ENCODE measurements at places on chromosomes 1 and 21.

GRCh38 chr1:108067884-108068540 lies 103.0 kb upstream of the VAV3 start:
- no peak for DNase-seq

DNA sequence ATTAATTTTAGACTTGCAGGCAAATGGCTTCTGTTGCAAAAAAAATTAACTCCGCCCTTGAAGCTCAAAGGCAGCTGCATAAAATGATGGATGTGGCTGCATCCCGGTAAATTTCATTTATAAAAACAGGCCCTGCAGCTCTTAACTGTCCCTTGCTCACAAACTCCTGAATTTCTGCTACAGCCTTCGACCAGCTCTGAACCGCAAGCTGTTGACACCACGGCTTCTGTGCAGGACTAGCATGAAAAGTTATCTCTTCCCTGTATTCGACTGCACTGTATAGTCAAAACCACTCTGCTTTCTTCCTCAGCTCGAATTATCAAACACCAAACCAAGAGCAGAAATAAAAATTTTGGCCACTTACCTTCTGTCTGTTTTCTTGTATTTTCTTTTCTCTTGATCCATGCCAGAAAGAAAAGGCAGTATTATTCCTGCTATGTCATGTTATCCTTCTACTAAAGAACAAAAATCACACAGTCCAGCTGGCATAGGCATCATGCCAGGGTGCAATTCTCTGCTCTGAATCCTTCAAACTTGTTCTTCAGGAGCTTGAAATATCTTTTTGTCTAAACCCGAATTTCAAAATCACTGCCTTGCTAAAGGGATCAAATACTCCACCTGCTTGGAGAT lies 195.5 kb upstream of the NCAM2 start:
- no peak for DNase-seq

DNA sequence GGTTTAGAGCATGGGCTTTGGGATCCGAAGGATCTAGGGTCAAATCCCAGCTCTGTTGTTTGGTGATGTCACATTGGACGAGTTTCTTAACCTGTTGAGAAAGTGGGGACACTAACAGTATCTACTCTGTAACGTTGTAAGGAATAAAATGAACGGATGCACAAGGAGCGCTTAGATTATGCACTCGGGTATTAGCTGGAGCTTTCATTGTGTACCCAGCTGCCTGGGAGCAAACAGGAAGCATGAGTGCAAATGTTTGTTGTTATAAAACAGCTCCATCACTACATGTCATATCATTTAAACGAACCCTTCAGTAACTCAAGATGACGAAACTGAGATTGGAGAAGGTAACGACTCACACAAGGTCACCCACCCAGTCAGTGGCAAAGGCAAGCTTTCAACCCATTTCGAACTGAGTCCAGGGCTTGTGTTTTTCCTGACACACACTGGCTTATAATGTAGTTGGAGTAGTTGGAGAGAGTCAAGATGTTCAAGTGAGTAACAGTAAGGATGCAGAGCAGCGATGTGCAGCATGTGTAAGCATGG lies 16.2 kb upstream of the SLC6A17 start:
- DNase-seq, result peak; percentile 25

GRCh38 chr1:53276153-53276901 lies 38.0 kb upstream of the MAGOH start:
- DNase-seq, result no peak

DNA sequence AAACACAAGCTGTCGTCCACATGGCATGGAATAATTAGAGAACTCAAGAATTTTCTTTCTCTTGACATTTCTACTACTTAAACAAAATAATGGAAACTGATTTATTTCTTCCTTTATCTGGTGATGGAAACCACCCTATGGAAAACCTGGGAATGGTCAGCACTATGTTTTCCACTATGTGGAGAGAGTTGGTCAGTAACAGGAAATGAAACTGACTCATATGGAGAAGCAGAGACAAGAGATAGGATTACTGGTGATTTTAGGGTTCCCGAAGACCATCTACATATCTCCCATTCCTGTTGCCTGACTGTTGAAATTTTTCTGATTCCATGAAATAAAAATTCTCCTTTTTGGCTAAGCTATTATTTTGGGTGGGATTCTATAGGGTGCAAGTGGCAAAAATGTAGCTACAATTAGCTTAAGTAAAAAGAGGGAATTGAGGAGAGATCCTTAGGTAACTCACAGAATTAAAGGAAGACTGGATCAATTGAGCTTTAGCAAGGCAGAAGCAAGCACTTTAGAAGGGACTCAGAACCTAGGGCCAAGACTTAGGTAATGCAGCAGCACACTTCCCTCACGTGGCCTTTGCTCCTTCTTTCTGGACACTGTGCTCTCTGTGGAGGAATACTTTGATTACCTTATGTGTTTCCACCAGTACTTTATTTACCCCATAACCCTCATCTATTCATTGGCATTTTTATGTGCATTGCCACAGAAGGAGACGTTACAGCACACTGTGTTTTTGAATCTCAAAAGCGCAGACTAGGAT lies 89.6 kb downstream of the LEPR start:
- DNase-seq, result no peak

- no peak for DNase-seq
Measured at GRCh38 chr1:41435570-41436178, 48.8 kb downstream of the EDN2 start.

GRCh38 chr1:203462878-203463277 lies 12.7 kb upstream of the PRELP start:
- no peak for DNase-seq

DNA sequence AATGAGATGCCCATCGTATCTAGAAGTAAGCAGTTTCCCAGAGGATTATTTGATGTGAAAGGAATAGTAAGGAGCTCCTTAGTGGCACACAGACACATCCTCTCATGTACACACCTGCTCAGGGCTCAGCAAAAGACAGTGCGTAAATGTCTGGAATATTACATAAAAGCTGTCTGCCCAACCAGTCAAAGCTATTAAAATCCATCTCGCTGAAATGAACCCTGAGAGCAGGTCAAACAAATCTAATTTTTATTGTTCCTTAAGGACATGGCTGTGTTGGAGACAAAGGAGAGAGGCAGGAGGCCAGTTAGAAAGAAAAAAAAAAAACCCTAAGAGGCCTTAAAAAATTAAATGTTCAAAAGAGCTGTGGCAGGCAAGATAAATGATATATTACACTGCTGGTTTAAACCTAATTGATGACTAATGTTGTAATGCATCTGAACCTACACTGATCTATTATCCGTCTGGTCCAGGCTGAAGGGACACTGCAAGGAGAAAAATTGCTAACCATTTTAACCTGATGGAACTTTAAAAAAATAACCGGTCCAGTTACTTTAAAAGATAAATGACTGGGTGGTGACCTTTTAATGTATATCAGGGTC lies 58.5 kb upstream of the FGGY start:
- DNase-seq, result peak; percentile 89

DNA sequence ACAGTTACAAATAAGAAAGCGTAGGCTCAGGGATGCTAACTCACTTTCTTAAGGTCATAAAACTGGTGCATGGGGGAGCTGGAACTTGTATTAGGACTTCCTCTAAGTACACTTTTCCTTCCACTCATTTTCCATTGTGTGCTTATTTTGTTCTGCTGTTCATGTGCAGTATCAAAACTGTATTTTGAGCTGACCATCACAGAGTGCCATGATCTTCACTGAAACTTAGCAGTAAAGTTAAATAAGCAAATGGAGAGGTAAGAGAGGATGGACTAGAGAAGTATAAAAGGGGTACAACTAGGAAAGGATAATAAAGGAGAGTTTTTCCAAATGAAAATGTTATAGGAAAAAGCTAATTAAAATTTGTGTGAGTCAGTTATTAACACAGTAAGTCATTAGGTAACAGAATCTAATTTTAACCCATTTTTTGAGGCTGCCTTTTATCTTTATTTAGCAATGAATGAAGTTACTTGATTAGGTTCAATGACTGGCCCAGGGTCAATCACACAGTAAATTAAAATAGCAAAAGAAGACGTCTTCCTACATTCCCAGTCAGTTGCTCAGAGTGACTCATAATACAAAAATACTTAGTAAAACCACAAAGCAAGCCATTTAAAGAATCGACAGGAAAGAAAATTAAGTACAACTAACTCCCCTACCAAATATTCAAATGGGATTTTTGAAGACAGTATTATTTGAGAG lies 165.8 kb upstream of the C1orf105 start:
- DNase-seq, result no peak

GRCh38 chr1:154418923-154419619 lies 13.9 kb downstream of the IL6R start:
- DNase-seq, result no peak

GRCh38 chr1:168135921-168136708 lies 615 bp downstream of the GPR161 start:
- peak; percentile 24 for DNase-seq

GRCh38 chr1:206794294-206794908 lies 22.1 kb upstream of the IL10 start:
- DNase-seq, result no peak

DNA sequence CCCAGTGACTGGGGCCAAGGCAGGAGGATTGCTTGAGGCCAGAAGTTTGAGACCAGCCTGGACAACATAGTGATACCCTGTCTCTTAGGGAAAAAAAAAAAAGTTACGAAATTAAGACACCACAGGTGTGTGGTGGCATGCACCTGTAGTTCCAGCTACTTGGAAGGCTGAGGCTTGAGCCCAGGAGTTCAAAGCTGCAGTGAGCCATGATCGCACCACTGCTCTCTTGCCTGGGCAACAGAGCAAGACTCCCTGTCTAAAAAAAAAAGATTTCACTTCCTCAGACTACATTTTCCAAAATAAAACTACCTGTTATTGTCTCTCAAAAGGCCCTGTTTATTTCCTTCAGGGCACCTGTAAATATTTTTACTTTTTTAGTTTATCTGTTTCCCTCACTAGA lies 4.7 kb upstream of the STK40 start:
- DNase-seq, result no peak

DNA sequence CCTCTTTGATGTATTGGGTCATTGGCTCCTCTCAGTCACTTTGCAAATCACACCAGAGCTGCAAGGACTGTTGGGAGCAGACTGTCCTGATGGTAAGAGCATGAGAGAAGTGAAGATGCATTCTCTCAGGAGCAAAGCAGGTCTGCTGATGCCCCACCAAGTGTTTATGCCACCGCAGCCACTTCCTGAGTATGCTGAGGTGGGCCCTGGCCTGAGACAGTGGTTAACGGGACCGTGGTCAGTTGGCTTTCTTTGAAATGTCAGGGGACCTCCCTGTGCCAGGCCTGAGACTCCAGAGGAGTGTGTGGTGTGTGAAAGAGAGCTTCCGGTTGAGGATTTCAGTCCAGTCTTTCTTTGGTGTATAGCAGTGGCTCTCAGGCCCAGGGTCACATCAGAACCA lies 79.4 kb downstream of the SPATA46 start:
- DNase-seq, result no peak

DNA sequence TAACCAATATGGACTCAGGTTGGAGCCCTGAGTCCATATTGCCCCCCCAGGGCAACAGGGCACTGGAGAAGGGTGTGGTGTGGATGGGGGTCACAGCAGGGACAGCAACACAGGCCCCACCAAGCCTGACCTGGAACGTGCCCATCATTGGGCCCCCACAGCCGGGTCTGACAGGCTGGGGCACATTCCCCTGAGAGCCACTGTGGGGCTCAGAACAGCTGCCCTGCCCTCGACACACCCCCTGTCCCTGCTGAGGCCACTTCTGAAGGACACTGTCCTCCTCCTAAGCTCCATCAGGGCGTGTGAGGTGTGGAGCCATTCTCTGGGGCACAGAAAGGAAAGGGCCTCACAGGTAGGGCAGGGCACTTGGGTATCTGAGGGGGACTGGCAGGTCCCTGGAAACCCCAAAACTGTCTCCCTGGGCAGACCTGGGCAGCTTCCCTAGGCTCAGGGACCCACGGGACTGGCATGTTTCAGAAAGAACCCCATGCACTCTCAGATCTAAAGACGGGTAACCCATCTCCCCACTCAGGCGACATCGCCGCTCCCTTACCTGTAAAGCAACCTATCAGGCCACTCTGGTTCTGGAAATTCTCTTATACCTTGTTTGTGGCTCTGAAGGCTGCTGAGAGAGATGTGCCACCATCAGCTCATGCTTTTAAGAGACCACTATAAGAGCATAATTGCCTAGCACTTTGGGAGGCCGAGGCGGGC lies 95.5 kb downstream of the DMRTB1 start:
- DNase-seq, result no peak

GRCh38 chr1:150111670-150112069 lies 38.0 kb upstream of the PLEKHO1 start:
- no peak for DNase-seq

- DNase-seq, result no peak
Measured at GRCh38 chr1:47495176-47495713, 57.4 kb downstream of the FOXD2 start.

DNA sequence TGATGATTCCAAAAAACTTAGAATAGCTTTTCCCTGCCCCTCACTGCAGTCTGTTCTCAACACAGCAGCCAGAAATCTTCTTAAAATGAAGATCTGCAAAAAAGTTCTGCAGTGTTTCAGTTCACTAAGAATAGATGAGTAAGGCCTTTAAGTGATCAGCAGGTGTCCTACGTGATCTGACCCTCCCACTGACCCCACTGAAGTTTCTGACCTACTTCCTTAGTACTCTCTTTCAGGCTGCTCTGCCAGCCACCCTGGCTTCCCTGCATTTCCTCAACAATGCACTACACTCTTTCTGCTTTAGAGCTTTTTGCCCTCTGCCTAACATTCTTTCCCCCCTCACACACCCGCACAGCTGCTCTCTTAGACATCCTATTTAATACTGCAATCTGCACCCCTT lies 182.5 kb downstream of the AKT3 start:
- DNase-seq, result no peak

GRCh38 chr1:184212649-184213314 lies 161.3 kb downstream of the TSEN15 start:
- DNase-seq, result no peak

GRCh38 chr1:68329096-68329835 lies 96.9 kb upstream of the WLS start:
- no peak for DNase-seq

DNA sequence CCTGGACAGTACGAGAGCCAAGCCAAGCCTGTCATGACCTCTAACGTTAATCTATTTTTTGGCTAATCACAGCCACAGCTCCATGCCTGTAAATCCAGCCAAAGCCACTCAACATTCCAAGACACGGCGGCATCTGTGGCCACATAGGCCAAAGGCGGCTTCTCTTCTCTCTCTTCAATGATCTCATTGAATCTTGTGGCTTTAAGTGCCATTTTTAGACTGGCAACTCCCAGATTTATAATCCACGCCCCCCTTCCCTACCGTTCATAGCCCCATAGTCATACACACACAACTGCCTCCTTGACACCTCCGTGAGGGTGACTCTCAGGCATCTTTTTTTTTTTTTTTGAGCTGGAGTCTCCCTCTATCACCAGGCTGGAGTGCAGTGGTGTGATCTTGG lies 5.7 kb upstream of the SELENON start:
- DNase-seq, result no peak

DNA sequence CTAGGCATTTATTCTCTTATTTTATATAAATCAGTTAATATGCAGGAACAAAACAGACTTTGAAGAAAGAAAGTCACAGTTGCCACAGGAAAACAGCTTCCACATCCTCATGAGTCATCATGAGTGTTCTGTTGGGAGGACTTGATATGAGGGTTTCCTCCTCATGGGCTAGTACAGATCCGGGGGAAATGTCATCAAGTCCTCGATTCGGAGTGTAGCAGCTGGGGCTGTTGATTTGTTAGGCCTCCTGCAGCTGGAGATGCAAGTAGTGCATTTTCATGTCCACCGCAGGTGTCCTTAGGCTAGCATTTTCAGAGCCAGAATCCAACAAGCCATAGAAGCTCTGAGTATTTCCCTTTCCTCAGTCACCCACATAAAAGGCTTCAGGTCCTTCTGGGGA lies 36.7 kb downstream of the ADAM30 start:
- DNase-seq, result no peak

GRCh38 chr21:34517491-34518245 lies 5.7 kb upstream of the KCNE1 start:
- no peak for DNase-seq

- no peak for DNase-seq
Measured at GRCh38 chr21:33368576-33368975, 34.6 kb upstream of the IFNGR2 start.
